Stimulated activated CD4-positive, alpha-beta T cell treated with anti-CD3 and anti-CD28 coated beads, Interleukin-15, amount 100 ng/mL, for 48 hours (primary cell): ENCODE measurements at places on chromosomes 4 and X.

DNA sequence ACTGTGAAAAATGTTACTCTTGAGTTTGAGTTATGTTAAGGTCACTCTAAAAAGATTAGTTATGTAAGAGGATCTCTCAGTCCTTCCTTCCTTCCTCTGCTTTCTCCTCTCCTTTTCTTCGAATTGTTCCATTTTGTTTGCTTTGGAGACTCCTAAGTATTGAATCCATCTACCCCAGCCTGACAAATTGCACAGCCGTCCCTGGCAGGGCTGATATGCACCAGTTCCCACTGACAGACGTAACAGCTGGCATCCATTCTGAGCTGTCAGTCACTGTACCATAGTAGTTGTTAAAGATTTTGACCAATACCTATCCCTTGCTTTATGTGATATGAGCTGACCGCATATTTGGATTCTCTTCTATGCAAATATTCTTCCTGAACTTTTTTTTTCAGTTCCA lies 210.7 kb upstream of the IGFBP7 start:
- DNase-seq = no peak

DNA sequence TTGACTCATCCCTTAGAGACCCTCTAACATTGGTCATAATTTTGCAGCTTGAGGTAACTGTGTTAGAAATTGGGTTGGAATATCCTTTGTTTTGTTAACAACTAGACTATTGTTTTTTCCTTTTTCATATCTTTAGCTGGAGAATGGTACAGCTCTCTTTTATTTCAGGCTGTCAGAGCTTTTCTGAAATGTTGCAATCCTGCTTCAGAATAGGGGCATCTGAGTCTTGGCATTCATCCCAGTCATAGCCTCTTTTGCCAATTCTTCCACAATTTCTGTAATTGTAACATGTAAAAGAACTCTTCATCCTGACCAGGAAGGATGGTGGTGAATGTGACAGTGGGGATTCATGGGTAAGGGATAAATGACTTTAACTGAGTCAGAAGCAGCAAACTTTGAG lies 128.7 kb downstream of the FHIP1A start:
- DNase-seq = no peak

- no peak for DNase-seq
Measured at GRCh38 chr4:6404611-6405396, 67.6 kb downstream of the PPP2R2C start.

DNA sequence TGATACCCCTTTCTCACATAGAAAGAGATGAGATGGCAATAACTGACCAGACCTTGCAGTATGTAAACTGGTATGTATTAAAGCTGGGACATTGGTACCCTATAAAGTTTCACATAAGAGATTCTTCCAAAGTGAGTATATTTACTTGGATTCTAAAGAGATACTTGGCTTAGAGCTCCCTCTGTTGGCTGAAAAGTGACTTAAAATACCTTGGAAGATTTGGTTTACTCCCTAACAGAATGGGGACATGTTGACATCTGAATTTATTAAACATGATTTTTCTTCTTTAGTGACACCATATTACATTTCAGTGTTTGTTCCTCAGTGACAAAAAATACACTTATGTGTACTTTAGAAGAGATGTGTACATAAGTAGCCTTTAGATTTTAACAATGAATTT lies 47.9 kb upstream of the RGN start:
- no peak for DNase-seq

DNA sequence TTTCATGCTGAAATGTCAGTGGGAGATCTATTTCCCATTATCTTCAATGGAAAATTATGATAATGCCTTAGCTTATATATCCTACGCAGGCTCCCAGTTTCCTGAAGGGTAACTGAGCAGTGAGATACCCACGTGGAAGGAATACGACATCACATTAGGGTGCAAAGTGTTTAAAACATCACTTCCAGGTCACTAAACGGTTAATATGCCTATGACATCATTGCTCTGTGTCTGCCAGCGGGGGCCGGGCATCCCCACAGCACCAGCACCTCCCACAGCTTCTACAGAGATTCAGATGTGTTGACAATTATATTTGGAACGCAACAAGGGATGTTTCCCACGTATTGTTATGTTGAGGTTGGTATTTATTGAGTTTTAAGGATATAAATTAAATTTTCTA lies 27.1 kb downstream of the TMEM271 start:
- DNase-seq = no peak

DNA sequence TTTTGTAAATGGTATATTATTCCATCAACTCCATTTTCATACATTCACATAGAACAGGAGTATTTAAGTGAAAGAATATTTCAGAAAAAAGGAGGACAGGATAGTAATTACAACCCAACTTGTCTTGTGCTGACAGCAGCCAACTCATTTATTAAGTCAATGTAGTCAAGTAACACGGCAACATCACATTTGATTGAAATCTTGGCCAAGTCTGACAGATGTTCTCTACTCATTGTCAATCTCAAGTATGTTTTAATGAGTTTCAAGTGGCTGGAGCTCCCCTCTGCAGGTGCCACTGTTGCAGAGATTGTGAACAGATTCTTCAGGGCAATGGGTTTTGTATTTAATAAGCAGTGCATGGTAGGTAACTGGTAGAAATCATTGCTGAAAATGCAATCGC lies 332.5 kb downstream of the C4orf33 start:
- DNase-seq = no peak

DNA sequence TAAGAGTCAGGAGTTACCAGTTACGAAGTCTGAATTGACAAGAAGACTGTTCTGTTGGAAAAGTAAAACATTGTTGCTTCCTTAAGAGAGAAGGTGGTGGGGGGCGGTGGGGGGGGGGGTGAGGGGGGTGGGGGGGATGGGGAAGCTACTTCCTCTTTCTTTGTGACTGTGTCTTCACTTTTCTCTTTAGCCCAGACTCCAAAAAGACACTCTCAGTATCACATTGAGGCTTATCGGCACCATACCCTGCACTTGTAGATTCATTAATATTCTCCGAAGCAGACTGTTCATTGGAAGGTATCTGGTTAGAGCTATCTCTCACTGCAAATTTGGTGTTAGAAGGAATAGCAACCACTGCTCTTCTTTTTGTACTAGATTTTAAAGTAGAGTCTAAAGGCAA lies 94.5 kb upstream of the IL13RA1 start:
- no peak for DNase-seq

DNA sequence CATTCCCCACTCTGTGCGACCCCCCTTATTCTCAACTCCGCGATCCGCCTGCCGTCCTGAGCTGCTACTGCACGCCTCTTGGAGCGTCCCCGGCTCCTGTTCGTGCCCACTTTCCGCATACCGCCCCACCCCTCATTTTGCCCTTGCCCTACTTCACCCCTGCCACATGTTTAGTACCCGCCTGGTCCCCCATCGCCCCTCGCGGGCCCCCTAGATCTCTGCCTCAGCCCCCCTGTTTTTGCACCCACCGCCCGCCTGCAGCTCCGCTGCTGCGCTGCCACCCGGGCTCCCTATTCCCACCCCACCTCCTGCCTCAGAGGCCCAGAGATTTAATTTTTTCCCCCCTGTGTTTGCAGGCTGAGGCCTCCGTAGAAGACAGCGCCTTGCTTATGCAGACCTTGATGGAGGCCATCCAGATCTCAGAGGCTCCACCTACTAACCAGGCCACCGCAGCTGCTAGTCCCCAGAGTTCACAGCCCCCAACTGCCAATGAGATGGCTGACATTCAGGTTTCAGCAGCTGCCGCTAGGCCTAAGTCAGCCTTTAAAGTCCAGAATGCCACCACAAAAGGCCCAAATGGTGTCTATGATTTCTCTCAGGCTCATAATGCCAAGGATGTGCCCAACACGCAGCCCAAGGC lies 1.4 kb downstream of the MAGED1 start:
- no peak for DNase-seq

DNA sequence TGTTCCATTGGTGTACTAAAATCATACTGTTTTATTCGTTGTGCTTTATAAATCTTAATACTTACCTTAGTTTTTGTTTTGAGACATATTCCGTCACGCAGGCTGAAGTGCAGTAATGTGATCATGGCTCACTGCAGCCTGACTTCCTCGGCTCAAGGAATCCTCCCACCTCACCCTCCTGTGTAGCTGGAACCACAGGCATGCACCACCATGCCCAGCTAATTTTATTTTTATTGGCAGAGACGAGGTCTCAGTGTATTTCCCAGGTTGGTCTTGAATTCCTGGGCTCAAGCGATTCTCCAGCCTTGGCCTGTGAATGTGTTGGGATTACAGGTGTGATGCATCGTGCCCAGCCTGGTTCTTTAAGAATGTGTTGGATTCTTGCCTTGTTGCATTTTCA lies 24.4 kb upstream of the DCK start:
- no peak for DNase-seq

DNA sequence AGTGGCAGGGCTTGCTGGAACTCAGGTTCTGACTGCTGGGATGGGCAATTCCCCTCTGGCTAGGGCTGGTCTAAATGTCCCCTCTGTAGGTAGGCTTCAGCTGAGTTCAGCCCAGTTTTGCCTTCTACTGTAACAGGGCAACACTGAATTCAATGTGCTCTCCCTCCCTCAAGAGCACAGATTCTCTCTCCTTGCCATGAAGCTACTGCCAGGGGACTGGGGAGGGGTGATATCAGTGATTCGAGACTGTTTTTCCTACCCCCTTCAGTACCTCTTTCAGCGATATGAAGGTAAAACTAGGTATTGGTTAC lies 23.4 kb upstream of the STPG2 start:
- DNase-seq = no peak

GRCh38 chr4:19227701-19228100 lies 1024.0 kb upstream of the SLIT2 start:
- DNase-seq = no peak

- no peak for DNase-seq
Measured at GRCh38 chr4:150283689-150284088, 205.4 kb downstream of the DCLK2 start.

- DNase-seq = no peak
Measured at GRCh38 chr4:52789774-52790173, 38.5 kb upstream of the ERVMER34-1 start.

DNA sequence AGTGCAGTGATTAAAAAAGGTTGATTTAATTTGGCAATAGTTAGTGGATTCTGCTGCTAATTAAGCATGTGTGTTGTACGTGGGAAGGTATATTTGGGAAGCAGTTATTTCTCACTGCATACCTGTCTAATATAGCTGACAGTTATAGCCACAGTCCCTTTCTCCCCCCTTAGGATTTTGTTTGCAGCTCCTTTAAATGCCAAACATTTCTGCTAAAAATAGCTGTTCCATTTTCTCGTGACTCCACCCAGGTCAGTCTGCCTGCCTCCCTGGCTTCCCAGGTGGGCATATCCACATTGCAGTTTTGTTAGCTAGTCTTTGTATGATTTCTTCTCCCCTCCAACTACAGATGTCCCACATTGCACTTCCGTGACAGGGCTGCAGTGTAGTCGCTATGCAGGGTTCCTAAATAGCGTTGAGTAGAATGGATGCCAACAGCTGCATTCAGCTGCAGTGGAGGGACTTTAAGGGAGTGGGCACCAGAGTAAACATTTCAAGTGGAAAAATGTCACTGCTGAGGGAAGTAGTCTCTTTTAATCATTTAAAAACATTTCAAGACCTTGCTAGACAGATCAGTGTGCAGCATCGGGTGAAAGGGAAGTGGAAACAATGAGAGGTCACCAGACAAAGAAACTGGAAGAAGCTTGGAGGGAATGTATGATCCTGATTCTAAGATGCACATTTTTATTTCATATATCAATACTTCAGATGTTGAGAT lies 326.3 kb downstream of the RAPGEF2 start:
- DNase-seq = no peak

DNA sequence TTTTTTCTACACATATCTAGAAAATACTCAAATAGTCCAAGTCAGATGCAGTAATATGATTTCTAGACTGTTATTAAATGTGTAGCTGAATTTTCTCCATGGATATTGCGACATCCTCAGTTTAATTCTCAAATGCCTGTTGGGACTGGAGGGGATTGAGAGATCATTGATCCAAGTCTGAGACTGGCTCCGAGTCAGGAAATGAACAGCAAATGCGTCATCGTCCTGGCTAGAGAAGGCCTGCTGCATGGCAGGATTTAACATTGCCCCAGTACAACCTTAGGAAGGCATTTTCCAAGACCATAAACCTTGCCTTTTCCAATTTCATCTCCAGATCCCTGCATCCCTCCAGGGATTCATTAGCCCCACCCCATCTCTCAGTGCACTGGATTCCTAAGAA lies 56.6 kb upstream of the SLC6A14 start:
- DNase-seq = no peak

GRCh38 chr4:79043138-79043537 lies 103.9 kb upstream of the PAQR3 start:
- DNase-seq = no peak

DNA sequence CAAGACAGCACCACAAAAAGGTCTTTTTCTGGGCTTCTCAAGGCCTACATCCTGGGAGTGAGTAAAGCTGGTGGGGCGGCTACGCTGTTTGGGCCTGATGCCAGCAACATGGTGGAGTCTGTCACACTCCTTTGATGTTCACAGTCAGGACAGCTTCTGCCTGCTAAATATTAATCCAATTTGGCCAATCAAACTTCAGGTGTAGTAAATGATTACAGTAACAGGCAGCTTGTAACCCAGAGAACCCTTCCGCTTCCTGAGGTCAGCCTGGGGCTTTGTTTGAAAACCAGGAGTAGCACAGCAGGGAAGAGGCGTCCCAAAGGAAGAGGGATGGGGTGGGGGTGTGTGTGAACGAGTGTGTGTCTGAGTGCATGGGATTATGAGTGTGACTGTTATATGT lies 220.4 kb downstream of the MAML3 start:
- DNase-seq = no peak

DNA sequence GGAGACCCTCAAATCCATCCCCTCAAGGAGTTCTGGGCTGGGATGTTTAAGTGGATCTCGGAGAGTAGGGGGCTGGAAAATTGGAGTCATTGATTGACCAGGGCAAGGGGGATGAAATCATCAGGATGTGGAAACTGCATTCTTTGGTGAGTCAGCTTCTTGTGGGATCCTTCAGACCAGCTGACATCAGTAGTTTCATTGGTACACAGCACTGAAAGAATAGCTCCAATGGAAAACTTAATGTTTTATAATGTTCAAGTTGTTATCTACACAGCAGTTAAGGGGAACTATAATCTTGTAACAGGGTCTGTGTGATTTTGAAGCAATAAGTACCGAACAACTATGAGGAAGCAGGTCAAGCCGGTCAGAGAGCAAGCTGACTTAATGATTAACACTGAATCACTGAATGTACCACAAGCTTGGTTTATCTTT lies 506.1 kb downstream of the RPA4 start:
- no peak for DNase-seq

DNA sequence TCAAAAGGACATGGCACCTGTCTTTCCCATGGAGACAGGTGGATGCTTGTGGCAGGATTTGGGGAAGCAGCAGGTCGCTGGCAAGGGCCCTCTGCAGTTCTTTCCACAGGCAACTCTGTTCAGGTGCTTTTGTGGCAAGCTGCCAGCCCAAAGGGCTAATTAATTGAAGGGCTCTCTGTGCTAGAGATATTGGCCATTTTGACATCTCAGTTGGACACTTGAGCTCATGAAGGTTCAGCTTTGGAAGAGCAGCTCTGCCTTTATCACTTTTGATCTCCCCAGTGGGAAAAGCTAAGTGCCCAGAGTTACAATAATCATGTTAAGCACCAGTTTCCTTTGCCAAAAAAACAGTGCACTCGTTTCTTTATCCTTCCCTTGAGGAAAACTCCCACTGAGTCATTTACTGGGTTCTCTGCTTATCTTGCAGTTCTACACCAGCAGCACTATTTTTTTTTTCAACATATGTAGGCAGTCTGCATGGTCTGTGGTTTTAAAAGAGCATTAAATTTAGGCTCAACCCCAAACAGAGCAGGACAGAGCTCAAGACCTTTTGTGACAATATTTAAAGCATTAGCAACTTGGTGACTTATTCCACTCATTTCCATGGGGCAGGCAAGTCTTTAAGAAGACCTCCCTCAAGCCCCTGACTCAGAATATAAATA lies 336.4 kb upstream of the RASGEF1B start:
- DNase-seq = no peak

GRCh38 chr4:2069161-2069971 lies 10.2 kb downstream of the NAT8L start:
- DNase-seq = no peak
